ENCODE measurements at places on chromosomes 4 and X.

- no peak for DNase-seq
These were observed 2.4 kb downstream of the SRD5A3 start for GRCh38 chr4:55348466-55348865.

- no peak for DNase-seq
These were observed 89.4 kb upstream of the PPP2R3B start for GRCh38 chrX:475926-476723.

- no peak for DNase-seq
These were observed 179.6 kb downstream of the SHROOM3 start for GRCh38 chr4:76614589-76614988.

GRCh38 chrX:2183193-2183725 lies 317.5 kb downstream of the DHRSX start:
- no peak for DNase-seq

- DNase-seq: no peak
These were observed 146.5 kb upstream of the PCDH18 start for GRCh38 chr4:137678796-137679195.

- DNase-seq: no peak
These were observed 74.1 kb downstream of the STARD8 start for GRCh38 chrX:68721546-68721945.

GRCh38 chrX:154043003-154043763 lies 23.5 kb upstream of the IRAK1 start:
- DNase-seq: no peak

DNA sequence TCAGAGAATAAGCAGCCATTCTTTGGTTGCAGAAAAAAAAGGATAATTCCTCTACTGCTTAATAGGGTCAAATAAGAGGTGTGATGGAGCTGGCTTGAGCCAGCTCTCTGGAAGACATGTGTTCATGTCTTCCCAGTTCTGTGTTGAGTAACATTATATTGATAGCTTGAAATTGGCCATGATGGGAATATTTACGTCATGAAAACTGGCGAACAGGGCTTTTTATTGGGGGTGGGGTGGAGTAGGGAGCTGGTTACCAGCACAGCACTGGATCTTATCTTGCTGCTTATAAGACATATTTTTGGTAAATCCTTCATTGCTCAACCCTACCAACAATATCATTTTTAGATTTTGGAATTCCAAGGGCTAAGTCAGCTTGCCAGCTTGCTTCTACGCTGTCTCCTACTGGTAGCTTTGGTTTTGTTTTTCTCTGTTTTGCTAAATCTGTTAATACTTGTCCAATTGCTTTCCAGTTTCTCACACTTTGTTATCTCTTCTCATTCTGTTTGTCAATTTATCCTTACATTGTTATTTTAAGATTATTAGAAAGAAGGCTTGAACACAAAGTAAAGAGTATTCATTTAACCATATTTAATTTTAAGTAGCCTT lies 25.3 kb upstream of the GBA3 start:
- no peak for DNase-seq

DNA sequence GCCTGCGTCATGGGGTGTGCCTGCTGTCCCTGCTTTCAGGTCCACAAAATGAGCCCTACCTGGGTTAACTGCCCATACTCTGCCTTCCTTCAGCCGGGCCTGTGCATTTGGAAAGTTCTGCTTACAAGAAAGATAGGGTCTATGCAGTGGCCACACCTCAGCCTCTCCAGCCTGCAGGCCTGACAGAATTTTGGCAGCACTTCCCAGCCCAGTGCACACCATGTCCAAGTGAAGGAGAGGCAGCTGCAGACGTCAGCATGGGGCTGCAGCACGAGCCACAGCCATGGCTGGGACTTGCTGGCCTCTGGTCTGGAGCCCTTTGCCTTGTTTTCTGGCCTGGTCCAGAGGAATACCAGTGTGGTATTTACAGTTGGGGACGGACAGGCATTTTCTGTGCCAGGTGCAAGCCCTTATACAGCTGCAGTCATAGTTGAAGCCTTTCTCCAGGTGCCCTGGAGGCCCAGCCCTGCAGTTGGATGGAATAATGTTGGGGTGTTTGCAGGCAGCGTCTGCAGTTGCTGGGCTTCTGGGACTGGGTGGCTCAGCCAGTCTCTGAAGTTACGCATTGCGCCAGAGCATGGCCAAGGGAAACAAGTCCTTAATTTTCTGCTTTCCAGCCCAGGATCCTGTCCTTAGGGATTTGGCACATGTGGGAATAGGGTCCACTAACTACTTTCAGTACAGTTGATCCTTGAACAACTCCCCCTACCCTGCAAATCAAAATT lies 26.2 kb downstream of the JADE1 start:
- DNase-seq: no peak

DNA sequence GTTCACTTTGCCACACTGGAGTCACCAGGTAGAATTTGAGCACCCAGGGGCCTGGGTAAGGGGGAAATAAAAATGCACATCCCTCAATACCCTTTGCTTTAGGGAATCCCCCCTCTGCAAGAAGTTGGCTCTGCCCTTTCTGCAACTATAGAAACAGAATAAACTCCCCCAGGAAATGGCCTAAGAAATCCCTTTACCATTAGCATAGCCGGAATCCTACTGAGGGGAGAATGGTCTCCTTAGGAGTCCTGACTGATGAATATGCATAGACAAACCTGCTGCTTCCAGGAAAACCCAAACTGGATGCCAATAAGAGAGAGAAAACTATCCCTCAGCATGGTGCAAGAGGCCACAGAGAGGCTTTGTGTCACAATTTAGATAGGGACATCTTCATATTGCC lies 11.0 kb downstream of the EFHC2 start:
- DNase-seq: no peak

- DNase-seq: peak; percentile 19
These were observed 53.4 kb downstream of the ZNF518B start for GRCh38 chr4:10403633-10404445.

DNA sequence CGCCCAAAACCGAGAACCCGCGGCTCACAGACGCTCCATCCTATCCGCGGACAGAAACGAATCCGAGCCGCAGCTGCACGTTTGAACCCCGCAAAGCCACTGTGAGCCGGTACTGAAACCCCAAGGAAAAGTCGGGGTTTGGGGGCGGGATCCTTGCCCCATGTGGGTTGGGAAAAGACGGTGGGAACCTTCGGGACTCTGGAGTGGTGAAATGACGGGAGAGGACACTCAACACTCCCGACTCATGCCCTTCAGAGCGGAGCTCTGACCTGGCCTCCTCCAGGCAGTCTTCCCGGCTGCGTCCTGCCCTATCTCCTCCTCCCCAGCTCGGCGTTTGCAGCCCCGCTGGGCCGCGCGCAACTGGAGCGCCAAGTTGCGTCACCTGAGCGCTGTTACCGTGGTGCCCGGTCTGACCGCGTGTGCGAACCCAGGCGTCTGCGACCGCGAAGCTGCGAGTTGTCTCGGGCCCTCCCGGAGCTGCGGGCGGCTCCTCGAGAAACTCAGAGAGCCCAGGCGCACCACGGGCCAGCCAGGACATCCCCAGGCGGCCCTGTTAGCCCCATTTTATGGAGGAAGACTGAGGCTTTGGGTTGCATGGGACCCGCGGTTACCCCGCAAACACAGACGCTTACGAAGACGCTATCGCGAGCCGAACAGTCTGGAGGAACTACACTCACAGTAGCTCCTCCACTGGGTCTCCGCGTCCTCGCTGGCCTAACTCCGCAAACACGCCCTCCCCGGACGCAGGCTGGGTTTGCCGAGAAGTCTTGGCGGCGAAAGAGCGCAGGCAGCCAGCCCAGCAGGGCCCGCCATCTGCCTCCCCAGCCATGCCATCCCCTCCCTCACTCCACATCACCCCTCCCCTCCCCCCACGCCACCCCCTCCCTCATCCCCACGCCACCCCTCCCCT lies 20.3 kb upstream of the HMX1 start:
- DNase-seq: peak; percentile 71

DNA sequence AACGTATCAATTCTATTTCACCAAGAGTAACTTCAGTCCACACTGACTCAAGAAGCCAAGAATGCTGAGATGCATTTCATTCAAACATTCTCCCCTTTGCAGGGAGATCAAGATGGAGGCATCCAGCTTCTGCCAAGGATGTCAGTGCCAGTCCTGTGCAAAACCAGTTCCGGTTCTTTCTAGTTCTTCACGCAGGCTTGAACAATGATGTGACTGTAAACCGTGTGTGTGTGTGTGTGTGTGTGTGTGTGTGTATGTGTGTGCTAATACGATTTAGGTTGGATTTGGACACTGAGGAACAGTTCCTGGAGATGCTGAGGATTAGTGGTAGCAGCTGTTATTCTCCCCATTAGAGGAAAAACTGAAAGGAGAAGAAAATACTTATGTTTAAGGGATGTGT lies at the start of gene REELD1:
Gene REELD1 (plus strand): TSS at position 301 of the 400 bp plus-strand sequence. CDS start 2,415 bp downstream, outside the sequence.
- no peak for DNase-seq

GRCh38 chr4:174041555-174042105 lies 241.8 kb downstream of the FBXO8 start:
- DNase-seq: no peak

DNA sequence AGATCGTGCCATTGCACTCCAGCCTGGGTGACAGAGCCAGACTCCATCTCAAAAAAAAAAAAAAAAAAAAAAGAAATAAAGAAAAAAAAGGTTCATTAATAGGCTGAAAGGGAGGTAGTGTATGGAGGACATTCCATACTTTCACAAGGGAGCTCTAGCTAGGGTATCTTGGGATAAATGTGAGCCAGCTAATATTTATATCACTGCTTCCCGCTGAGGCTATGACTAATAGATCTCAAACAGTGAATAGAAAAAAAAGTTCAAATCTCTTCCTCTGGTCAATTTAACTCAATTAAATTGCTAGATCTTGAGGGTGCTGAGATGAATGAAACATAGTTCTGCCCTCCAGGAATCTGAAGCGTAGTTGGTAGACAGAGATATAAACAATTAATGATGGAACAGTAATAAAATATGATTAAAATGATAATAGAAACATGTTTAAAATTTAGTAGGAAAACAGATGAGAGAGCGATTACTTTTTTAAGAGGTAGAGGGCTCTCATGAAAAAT lies 55.7 kb upstream of the SHISA3 start:
- DNase-seq: no peak

- peak; percentile 3 for DNase-seq
These were observed 1.4 kb downstream of the THOC2 start for GRCh38 chrX:123731258-123731986.

DNA sequence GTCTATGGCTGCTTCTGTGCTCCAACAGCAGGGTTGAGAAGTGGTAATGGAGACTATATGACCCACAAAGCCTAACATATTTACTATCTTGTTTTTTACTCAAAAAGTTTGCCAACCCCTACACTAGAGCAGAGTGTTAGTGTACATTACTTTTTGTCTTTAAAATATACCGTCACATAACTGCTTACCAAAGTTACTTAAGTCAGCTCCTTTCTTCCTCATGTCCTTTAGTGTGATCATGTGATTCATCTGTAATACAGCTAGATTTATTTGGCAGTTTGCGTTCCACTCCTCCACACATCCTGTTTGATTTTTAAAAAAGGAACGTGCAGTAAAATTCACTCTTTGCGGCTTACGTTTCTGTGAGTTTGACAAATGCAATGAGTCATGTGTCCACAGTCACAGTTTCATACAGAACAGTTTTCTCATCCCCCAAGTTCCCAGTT lies 162.4 kb upstream of the GPRIN3 start:
- no peak for DNase-seq

DNA sequence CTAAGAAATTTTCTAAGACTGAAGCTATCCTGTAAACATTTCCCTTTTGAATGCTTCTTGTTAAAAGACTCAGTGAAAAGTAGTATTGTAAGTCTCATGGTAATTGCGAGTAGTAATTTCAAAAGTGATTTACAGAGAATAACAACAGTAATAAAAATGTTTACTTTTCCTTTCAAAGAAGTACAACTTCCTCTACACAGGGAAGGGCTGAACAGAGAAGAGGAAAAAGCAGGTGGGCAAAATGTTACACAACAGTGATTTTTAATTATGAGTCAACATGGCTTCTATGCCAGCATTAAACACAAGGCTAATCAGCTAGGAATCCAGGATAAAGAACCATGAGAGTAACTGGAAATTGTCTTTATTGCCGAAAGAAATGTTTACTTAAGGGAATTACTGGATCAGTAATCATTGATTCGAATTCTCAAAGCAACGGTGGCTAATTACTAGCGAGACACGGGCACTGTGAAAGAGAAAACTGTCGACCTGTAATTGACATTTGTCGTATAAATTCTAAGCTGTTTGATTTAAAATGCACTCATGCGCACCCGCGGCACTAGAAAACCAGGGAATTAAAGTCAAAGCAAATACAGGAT lies 15.4 kb downstream of the UTP3 start:
- no peak for DNase-seq

- DNase-seq: no peak
These were observed 117.0 kb downstream of the CBLL2 start for GRCh38 chrX:22389556-22390179.

Measured in retina (tissue), 1 donor.